ENCODE measurements at places on chromosomes 1 and 21.

DNA sequence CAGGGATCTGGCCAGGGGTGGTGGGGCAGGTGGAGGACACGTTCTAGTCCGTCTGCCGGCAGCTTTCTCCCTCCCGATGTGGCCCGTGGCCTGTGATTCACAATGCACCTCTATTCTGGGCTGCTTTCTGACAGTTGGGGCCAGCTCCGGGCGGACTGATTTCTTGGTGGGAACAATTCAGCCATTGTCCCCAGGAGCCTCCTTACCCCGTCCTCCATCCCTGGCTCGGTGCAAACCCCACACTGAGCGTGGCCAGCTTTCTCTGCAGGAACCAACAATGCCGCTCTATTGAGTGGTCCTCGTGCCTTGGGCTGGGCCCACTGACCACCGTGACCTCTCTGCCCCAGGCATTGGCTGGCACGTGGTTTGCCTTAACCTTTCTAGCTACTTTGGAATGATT is 29.7 kb downstream of the PADI2 start:
- DNase-seq, result no peak

GRCh38 chr1:108089477-108089876 is 110.7 kb downstream of the SLC25A24 start:
- no peak for DNase-seq

DNA sequence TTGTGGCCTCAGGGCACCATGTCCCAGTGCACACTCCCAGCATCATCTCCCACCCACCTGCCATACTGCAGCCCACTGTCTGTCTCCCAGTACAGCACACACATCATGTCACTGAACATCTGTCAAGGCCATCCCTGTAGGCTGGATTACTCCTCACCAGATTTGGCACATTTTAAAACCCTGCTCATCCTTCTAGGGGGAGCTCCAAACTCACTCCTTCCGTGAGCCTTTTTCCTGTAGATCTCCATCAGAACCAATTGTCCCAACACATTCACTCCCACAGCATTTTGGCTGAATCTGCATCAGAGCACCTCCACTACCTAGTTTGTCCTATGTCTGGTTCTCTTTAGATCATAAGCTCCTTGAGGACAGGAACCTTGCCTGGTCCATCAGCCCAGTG is 58.6 kb upstream of the GRIK3 start:
- DNase-seq, result no peak

- DNase-seq, result no peak
Measured at GRCh38 chr1:156486421-156487344, 13.9 kb downstream of the MEF2D start.

- no peak for DNase-seq
Measured at GRCh38 chr1:85174503-85174902, 26.3 kb downstream of the SYDE2 start.

- DNase-seq, result no peak
Measured at GRCh38 chr1:31510304-31510703, 66.0 kb upstream of the TINAGL1 start.

DNA sequence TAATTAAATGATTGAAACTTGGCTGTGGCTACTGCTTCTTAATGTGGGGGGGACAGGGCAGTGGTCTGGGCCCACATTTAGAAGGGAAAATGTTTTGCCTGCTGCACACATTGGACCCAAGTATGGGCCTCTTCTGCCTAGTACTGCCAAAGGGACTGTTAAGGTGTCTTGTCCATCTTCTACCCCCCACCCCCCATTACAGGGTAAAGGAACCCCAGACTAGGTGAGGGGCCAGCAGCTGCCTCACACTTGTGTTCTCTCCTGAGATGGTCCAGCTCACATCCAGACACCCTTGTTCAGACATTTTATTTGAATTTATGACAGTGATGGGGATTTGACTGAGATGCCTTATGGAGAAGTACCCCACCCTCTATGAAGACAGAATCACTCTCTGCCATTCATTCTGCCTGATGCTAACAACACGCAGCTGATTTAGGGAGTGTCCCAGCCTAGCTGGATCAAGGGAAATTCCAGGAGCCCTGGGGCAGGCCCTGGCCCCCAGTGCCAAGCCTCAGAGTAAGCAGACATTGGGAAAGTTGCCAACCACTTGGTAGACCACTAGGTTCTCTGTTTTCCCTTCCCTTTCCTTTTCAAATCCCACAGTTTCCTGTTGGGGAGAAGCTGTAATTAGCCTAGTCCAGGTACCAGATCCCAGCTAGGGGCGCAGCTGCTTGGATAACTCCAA is 42.1 kb downstream of the YARS1 start:
- DNase-seq, result no peak

- DNase-seq, result no peak
Measured at GRCh38 chr1:20284625-20285024, 6.0 kb upstream of the VWA5B1 start.

DNA sequence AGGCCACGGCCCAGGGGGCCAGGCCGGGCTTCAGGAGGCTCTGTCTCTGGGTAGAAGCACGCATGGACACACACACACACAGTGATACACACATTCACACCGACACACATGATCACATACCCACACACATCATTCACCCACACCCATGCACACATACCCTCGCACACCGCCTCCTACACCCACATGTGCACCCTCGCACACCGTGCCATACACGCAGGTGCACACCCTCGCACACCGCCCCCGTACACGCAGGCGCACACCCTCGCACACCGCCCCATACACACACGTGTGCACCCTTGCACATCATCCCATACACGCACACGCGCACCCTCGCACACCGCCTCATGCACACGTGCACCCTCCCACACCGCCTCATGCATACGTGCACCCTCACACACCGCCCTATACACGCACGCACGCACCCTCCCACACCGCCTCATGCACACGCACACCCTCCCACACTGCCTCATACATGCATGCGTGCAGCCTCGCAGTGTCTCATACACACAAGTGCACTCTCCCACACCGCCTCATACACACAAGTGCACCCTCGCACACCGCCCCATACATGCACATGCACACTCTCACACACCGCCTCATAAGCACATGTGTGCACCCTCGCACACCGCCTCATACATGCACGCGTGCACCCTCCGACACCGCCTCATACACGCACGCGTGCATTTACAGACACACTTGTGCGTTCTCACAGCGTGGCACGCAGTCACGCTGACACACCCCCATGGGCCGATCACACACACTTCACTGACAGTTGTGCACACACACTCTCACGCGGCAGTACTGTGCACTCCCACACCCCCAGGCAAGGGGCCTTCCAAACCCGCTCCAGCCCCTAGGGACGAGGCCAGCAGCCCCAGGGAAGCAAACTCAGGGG is 128.1 kb downstream of the SIK1 start:
- DNase-seq, result no peak

GRCh38 chr1:18069903-18070302 is 37.7 kb upstream of the IGSF21 start:
- peak; percentile 20 for DNase-seq

DNA sequence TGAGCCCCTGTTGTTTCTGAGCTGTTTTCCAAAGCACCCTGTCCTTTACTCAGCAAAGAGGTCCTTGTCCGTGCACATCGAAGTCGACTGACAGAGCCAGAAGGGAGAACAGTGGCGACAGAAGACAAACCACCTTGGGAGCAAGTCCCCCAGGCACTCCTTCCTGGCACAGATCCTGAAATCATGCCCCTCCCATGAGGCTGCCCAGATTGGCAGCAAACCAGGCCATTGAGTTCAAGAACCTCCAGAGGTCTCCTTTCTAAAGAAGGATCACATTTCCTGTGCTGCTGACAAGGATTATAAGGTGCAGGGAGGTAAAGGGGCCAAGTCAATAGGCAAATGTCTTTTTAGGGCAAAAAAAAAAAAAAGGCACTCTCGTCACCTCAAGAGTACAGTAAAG is 84.7 kb upstream of the HIVEP3 start:
- DNase-seq, result no peak

- DNase-seq, result no peak
Measured at GRCh38 chr1:110424699-110425611, 17.5 kb upstream of the LAMTOR5 start.

DNA sequence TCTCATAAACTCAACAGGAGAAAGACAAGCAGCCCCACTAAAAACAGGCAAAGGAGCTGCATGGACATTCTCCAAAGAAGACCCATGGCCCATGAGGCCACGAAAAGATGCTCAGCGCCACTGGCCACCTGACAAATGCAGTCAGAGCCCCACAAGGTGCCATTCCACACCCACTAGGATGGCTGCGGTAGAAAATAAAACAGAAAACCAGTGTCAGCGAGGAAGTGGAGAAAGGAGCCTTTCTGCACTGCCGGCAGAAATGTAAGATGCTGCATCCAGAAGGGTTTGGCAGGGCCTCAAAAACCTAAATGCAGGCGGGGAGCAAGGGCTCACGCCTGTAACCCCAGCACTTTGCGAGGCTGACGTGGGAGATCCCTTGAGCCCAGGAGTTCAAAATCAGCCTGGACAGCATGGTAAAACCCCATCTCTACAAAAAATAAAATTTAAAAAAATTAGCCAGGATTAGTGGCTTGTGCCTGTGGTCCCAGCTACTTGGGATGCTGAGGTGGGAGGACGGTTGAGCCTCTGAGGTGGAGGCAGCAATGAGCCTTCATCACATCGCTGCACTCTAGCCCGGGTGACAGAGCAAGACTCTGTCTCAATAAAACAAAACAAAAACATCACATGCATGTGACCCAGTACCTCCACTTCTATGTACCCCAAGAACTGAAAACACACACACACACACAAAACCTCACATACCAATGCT is 4.2 kb downstream of the WNT9A start:
- peak; percentile 2 for DNase-seq

DNA sequence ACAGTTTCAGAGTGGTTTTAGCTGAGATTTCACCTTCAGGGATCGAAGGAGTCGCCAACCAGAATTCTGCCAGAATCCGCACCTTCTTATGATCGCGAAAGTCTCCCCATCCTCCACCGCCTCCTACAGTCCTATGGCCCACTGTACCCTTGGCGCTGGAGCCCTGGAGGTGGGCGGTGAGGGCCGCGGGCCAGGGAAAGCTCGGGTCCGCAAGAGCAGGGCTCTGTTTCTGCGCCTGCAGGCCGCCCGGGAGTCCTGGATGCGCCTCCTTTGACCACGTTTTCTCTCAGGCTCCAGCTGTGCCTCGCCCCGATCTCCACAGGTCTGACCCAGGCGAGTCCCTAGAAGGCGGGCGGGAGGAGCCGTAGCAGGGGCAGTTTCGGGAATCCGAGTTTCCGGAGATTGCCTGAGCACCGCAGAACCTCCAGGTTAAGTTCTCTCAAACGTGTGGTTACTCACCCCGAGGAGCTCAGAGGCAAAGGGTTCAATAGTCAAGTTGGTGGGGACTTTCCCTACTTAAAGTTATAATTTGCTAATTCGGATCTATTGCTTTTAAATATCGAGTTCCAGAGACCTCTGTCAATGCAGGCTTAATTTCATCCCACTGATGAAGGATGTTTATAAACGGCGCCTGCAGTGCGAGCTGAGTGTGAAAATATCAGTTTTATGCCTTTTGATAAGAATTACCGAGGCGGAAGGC is 3.2 kb upstream of the LHX8 start:
- no peak for DNase-seq

DNA sequence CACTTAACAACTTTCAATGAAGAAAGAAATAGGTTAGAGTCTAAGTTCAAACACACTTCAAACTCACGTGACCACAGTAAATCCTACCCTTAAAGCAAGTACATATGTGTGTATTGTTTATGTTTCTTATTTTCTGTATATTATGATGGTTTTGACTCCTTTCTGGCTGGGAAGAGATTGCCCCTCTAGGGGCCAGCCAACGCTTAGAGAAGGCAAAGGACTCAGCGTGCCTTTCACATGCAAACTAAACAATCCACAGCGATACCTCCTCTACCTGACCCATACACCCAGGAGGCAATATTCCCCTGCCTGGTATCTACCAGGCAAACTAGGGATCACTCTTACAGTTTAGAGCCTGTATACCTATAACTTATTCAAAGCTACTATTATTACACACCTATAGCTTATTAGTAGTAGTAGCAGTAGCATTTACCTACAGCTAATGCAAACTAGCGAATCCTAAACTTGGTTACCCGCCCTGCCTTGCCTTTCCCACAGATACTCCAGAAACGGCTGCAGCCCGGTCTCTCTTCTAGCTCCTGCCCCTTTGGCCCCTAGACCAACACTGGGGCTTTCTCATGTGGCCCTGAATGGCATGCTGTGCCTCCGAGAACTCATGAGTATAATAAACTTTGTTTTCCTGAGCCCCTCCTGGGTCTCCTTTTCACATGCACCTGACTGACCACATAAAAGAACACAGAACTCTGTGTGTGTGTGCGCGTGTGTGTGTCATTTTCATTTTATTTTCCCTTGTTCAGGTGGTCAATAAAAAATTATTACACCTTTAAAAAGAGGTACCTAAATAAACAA is 14.0 kb downstream of the NRIP1 start:
- no peak for DNase-seq

GRCh38 chr1:244645890-244646289 is 7.0 kb upstream of the DESI2 start:
- DNase-seq, result no peak
